ENCODE measurements at places on chromosomes 3 and 15. TPM values are rescaled to one million over a fixed set of nuclear protein-coding genes. Genes with fewer than 3 reads are reported as not detected.

Gene SH2D7
- not detected for polyA plus RNA-seq

DNA sequence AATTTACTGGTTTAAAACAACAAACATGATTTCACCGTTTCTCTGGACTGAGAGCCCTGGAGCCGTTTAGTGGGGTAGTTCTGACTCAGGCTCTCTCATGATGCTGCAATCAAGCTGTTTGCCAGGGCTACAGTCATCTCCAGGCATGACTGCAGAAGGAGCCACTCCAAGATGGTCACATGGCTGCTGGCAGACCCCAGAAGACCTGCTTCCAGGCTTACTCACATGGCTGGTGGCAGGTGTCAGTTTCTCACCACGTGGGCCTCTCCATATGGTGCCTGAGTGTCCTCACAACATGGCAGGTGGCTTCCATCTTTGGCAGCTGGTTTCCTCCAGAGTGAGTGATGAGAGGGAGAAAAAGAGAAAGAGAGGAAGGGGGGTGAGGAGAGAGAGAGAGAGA is 378.3 kb upstream of the RGMA start:
- no peak overlapping the region for H3K27ac ChIP-seq
- H3K27me3 ChIP-seq = no peaks in the 10 kb centered on the region
- no peak for DNase-seq
- H3K36me3 ChIP-seq = no peaks in the 10 kb centered on the region

- no peak for DNase-seq
- peaks cover 7% of the 10 kb centered on the region for H3K27me3 ChIP-seq
- no peak overlapping the region for H3K4me3 ChIP-seq
- no peak overlapping the region for H3K27ac ChIP-seq
- no peaks in the 10 kb centered on the region for H3K36me3 ChIP-seq
These were observed 178.0 kb upstream of the P2RY1 start for GRCh38 chr3:152656972-152657355.

DNA sequence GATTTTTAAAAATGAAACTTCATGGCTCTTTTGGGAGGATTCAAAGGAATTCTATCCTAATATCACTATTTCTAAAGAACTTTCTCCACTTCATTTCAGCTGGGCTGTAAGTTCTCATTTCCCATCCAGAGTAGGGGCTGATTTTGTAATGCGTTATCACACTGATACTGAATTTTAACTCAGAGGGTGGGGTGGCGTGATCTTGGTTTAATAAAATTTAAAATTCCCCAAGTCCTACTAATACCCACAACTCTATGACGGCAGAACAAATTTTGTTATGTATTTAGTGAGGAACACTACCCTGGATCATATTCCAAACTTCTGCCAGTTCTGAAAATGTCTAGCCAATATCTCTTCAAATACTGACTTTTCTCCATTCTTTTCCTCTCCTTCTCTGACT is 92.7 kb downstream of the ASB7 start:
- H3K27me3 ChIP-seq = peaks cover 2% of the 10 kb centered on the region
- no peak overlapping the region for H3K4me3 ChIP-seq
- H3K27ac ChIP-seq = no peak overlapping the region
- H3K4me1 ChIP-seq = no peaks in the 10 kb centered on the region
- H3K36me3 ChIP-seq = no peaks in the 10 kb centered on the region

GRCh38 chr3:124883766-124884473 is 3.2 kb downstream of the ITGB5 start:
- peaks cover 11% of the 10 kb centered on the region for H3K4me1 ChIP-seq
- no peak overlapping the region for H3K27ac ChIP-seq
- no peak for DNase-seq
- H3K36me3 ChIP-seq = no peaks in the 10 kb centered on the region

Gene IL16
- polyA plus RNA-seq = 301 TPM

GRCh38 chr3:15753056-15753710 is 44.6 kb downstream of the ANKRD28 start:
- H3K27ac ChIP-seq = no peak overlapping the region
- H3K36me3 ChIP-seq = peaks cover 7% of the 10 kb centered on the region
- no peaks in the 10 kb centered on the region for H3K27me3 ChIP-seq
- no peak overlapping the region for H3K4me3 ChIP-seq
- H3K4me1 ChIP-seq = no peaks in the 10 kb centered on the region
- no peak for DNase-seq

DNA sequence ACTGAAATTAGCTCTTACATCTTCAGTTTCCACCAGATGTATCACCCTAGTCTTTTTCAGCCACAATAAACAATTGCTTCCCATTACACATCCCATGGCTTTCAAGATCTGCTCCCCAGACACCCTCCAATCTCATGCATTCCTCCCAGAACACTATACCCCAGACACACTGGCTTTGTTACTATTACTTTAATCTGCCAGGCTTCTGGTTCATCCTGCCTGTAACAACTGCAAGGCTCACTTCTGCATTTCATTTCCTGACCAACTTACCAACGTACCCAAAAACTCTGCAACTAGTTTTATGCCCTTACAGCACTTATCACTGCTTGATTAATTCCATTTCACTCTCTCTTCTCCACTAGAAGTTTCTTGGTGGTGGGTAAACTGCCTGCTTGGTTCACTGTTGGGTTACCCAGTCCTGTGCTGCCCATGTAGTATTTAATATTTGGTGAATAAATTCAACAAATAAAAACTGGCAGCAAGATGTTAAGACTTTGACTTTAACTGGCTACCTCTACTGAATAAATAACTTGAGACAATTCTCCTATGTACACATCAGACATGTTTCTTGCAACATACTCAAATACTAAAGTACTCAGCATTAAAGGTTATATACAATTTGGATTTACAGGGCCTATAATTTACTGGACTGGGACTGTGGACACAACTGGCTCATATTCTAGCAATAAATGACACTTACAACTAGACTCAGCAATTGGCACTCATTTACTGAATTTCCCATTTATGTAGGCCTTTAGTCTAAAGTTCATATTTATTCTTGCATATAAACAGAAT is 2.7 kb downstream of the RPL22L1 start:
- no peak for DNase-seq
- peaks cover 26% of the 10 kb centered on the region for H3K4me1 ChIP-seq

Gene DAPK2
- 7.3 TPM for polyA plus RNA-seq

Gene SNTN
- not detected for polyA plus RNA-seq

Gene PTX3
- not detected for polyA plus RNA-seq

DNA sequence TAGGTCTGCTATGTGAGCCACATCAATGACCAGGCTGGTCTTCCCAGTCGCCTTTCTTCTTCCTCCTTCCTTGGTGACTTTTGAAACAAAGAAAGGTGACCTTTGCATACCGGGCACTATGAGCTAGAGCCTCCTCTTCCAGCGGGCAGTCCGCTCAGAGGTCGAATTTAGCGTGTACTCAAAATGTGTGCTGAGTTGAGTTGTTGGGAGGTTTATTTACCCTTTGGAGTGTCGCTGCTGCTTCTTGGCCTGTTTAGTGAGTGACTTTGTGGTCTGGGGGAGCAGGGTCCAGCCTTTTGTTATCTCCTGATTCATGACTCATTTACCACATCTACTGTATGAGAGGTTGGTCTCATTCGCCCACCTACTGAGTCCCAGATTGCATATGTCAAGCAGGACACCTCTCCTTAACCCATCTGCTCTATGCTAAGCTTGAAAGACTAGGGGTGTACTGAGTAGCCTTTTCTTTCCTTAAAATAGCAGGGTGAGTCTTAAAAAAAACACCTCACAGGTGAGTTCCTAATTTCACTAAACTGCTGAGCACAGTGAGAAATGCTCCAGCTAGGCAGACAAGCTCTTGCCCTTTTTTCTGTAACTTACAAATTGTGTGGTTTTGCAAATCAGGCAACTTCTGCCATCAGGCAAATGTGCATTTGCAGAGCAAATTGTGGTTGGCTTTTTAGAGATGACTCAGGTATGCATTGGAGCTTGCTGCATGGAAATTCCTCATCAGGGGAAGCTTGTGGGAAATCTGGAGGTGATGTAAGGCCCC is 3.2 kb upstream of the SIAH2 start:
- H3K4me1 ChIP-seq = peaks cover 21% of the 10 kb centered on the region
- H3K4me3 ChIP-seq = no peak overlapping the region
- no peak for DNase-seq
- no peak overlapping the region for H3K27ac ChIP-seq
- peaks cover 15% of the 10 kb centered on the region for H3K27me3 ChIP-seq
- H3K36me3 ChIP-seq = no peaks in the 10 kb centered on the region

DNA sequence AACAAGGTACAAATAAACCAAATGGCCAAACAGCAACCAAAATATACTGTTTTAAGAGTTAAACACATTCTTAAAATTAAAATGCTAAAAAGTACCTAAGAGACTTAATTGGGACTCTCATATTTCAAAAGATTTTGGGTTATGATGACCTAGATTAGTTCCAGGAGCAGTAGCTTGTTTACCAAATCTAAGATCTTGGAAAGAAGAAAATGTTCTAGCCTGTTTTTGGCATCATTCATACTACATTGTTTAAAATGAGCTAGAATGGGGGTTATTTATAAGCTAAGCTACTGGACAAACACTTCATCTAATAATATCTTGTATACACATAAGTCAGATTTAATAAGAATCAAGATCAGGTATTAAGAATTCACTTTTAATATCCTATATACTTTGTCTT is 22.8 kb downstream of the ATOSA start:
- no peaks in the 10 kb centered on the region for H3K27me3 ChIP-seq
- H3K27ac ChIP-seq = no peak overlapping the region
- H3K36me3 ChIP-seq = peaks cover 35% of the 10 kb centered on the region

Gene OR5K2
- not detected for polyA plus RNA-seq

DNA sequence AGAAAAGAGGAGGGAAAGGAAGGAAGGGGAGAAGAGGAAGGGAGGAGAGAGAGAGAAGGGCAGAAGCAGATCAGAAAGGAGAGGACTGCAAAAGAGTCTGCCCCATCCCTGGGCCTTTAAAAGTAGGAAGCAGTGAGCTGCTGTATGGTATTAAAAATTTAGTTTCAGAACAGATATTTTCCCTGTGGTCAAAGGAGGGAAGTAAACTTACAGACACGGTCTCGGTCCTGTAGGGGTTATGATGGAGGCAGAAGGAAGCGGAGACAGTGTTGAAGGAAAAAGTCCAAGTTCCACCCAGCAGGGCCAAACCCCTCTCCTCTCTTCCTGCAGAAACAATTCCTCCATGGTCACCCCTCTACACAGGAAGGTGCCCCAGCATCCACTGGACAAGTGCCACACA is 122.0 kb upstream of the PROK2 start:
- no peak for DNase-seq
- no peak overlapping the region for H3K4me3 ChIP-seq
- H3K27ac ChIP-seq = no peak overlapping the region
- no peaks in the 10 kb centered on the region for H3K4me1 ChIP-seq
- H3K27me3 ChIP-seq = peaks cover 5% of the 10 kb centered on the region

- H3K4me3 ChIP-seq = peak within 1 kb of the TSS; percentile 82
- H3K27ac ChIP-seq = no peak within 1 kb of the TSS
- H3K27me3 ChIP-seq = peaks cover 11% of the 10 kb centered on the region
These were observed at the start of gene CAND2 for GRCh38 chr3:12796171-12797123. TSS of gene CAND2 (plus strand) at chr3:12796680. CDS start at chr3:12796721, 41 bp downstream.

Gene IGSF11
- not detected for polyA plus RNA-seq
